ENCODE measurements at places on chromosomes 4 and X.

GRCh38 chr4:184860018-184860779 is 34.4 kb upstream of the ACSL1 start:
- DNase-seq, result no peak
- no peaks in the 10 kb centered on the region for H3K4me1 ChIP-seq
- H3K27ac ChIP-seq, result no peak overlapping the region
- H3K4me3 ChIP-seq, result no peak overlapping the region
- peaks cover 3% of the 10 kb centered on the region for H3K27me3 ChIP-seq

GRCh38 chr4:4860600-4861389 is 1.3 kb downstream of the MSX1 start:
- H3K27ac ChIP-seq, result no peak overlapping the region
- peaks cover 4% of the 10 kb centered on the region for H3K4me1 ChIP-seq
- H3K4me3 ChIP-seq, result peak overlapping the region; percentile 48
- H3K36me3 ChIP-seq, result no peaks in the 10 kb centered on the region
- DNase-seq, result no peak
- peaks cover 98% of the 10 kb centered on the region for H3K27me3 ChIP-seq

- H3K27me3 ChIP-seq, result no peaks in the 10 kb centered on the region
- DNase-seq, result no peak
- no peaks in the 10 kb centered on the region for H3K4me1 ChIP-seq
- no peak overlapping the region for H3K27ac ChIP-seq
These were observed 24.9 kb downstream of the EFNB1 start for GRCh38 chrX:68853665-68854251.

DNA sequence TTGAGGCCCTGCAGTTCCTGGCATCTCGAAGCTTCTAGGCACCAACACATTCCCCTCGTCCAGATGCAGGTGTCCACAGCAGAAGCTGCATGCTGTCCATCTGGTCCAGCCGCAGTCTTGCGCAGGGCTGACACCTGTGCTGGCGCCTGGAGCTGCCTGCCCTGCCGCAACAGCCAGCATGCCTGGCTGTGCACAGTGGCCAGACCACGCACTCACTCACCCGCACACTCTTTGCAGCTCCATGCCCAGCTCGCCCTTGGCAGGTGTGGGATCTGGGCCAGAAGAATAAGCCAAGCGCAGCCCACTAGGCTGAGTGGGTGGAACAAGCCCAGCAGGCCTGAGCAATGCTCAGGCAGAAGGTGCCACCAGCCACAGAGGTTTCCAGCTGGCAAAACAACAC is 125.6 kb downstream of the PARM1 start:
- no peak for DNase-seq
- H3K36me3 ChIP-seq, result no peaks in the 10 kb centered on the region
- H3K27ac ChIP-seq, result no peak overlapping the region
- no peak overlapping the region for H3K4me3 ChIP-seq

- H3K27ac ChIP-seq, result no peak overlapping the region
- H3K4me3 ChIP-seq, result no peak overlapping the region
- H3K36me3 ChIP-seq, result no peaks in the 10 kb centered on the region
- H3K27me3 ChIP-seq, result no peaks in the 10 kb centered on the region
These were observed 327.1 kb upstream of the GIMD1 start for GRCh38 chr4:106695501-106696262.

- H3K27me3 ChIP-seq, result peaks cover 49% of the 10 kb centered on the region
- H3K4me1 ChIP-seq, result peaks cover 19% of the 10 kb centered on the region
- H3K36me3 ChIP-seq, result no peaks in the 10 kb centered on the region
- DNase-seq, result no peak
- no peak overlapping the region for H3K4me3 ChIP-seq
These were observed 2.7 kb upstream of the SPON2 start for GRCh38 chr4:1174941-1175634.

- peak overlapping the region; percentile 3 for H3K27ac ChIP-seq
- H3K27me3 ChIP-seq, result no peaks in the 10 kb centered on the region
- H3K4me1 ChIP-seq, result peaks cover 16% of the 10 kb centered on the region
- DNase-seq, result no peak
These were observed 1.3 kb upstream of the TET2 start for GRCh38 chr4:105145156-105145902.

GRCh38 chrX:9392445-9392844 is 72.4 kb upstream of the TBL1X start:
- no peaks in the 10 kb centered on the region for H3K36me3 ChIP-seq
- H3K4me3 ChIP-seq, result no peak overlapping the region
- no peak overlapping the region for H3K27ac ChIP-seq
- no peaks in the 10 kb centered on the region for H3K4me1 ChIP-seq
- no peak for DNase-seq

DNA sequence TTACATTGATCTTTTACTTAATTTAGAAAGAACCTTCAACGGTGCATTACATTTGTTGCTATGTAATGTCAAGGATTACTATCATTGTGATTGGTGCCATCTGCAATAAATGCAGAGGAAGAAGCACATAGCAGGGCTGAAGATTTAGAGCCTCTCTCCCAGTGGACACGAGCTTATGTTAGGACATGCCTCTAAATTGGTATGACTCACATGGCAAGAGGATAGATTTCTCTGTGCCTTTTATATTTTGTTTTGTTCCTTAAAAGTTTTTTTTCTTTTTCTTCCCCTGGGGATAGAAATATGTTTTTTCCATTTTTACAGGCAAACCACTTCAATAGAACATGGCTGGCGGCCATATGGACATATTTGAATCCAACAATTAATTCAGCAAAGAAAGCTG is 205.0 kb upstream of the HAND2 start:
- H3K27me3 ChIP-seq, result no peaks in the 10 kb centered on the region
- H3K27ac ChIP-seq, result no peak overlapping the region
- H3K36me3 ChIP-seq, result no peaks in the 10 kb centered on the region

GRCh38 chr4:57048590-57049304 is 61.4 kb downstream of the IGFBP7 start:
- H3K27me3 ChIP-seq, result no peaks in the 10 kb centered on the region
- no peak overlapping the region for H3K4me3 ChIP-seq
- no peak for DNase-seq
- peaks cover 17% of the 10 kb centered on the region for H3K4me1 ChIP-seq
- no peaks in the 10 kb centered on the region for H3K36me3 ChIP-seq

- DNase-seq, result no peak
- no peak overlapping the region for H3K27ac ChIP-seq
- H3K4me3 ChIP-seq, result no peak overlapping the region
- H3K36me3 ChIP-seq, result no peaks in the 10 kb centered on the region
- H3K4me1 ChIP-seq, result peaks cover 19% of the 10 kb centered on the region
- no peaks in the 10 kb centered on the region for H3K27me3 ChIP-seq
These were observed 3.3 kb upstream of the RAB33B start for GRCh38 chr4:139450586-139450985.

DNA sequence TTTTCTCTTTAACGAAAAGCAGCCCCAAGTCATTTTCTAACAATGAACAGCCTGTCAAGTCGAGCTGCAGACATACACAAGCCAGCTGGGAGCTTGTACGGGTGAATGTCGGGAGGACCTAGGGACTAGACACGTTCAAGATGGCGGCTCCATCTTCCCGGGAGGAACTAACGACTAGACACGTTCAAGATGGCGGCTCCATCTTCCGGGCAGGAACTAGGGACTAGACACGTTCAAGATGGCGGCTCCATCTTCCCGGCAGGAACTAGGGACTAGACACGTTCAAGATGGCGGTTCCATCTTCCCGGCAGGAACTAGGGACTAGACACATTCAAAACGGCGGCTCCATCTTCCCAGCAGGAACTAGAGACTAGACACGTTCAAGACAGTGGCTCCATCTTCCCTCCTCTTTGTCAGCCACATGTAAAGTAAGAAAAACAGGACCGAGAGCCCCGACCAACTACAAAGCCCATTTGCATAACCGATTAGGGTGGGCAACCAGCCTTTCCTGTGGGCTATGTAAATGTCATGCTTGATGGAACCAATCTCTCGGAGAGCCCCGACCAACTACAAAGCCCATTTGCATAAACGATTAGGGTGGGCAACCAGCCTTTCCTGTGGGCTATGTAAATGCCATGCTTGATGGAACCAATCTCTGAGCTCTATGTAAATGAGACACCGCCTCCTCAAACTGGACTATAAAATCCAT is 175.5 kb downstream of the DHRSX start:
- H3K36me3 ChIP-seq, result no peaks in the 10 kb centered on the region
- H3K4me1 ChIP-seq, result no peaks in the 10 kb centered on the region
- peak overlapping the region; percentile 36 for H3K4me3 ChIP-seq
- DNase-seq, result no peak

DNA sequence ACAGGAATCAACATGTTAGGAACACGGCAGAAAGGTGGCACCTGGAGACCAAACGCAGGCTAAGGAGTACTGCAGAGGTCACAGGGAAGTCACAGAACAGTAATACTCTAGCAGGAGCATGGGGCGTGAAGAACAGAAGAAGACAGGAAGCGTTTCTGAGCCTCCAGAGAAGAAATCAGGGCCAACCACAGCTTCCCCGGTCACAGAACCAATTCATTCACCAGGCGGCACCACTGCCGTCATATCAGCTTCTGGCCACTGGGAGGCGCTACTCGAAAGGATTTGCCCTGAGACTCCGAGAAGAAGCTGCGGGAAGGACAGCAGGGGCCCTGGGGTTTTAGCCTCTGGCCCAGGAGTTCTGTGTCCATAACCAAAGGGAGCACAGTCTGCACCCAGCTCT is 78.0 kb upstream of the DRD5 start:
- H3K4me3 ChIP-seq, result no peak overlapping the region
- no peak for DNase-seq
- no peaks in the 10 kb centered on the region for H3K36me3 ChIP-seq
- H3K4me1 ChIP-seq, result no peaks in the 10 kb centered on the region

Measured in keratinocyte (primary cell).